ENCODE measurements at places on chromosomes 1 and 21.

DNA sequence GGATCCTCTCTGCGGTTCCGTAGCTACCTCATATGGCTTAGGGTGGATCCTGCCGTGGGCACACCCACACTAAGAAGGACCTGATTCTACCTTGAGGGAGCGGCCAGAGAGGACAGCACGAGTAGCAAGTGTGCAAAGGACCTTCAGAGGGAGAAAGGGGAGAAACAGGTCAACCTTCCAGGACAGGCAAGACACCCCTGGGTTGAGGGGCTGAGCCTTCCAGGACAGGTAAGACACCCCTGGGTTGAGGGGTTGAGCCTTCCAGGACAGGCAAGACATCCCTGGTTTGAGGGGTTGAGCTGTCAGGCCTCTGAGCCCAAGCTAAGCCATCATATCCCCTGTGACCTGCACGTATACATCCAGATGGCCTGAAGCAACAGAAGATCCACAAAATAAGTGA is 23.1 kb upstream of the PDPN start:
- DNase-seq, result no peak

- DNase-seq, result peak; percentile 90
Observed at GRCh38 chr1:119711804-119712341, at the start of gene PHGDH. PHGDH (plus strand) TSS chr1:119711934; CDS start chr1:119712023, 89 bp downstream.

DNA sequence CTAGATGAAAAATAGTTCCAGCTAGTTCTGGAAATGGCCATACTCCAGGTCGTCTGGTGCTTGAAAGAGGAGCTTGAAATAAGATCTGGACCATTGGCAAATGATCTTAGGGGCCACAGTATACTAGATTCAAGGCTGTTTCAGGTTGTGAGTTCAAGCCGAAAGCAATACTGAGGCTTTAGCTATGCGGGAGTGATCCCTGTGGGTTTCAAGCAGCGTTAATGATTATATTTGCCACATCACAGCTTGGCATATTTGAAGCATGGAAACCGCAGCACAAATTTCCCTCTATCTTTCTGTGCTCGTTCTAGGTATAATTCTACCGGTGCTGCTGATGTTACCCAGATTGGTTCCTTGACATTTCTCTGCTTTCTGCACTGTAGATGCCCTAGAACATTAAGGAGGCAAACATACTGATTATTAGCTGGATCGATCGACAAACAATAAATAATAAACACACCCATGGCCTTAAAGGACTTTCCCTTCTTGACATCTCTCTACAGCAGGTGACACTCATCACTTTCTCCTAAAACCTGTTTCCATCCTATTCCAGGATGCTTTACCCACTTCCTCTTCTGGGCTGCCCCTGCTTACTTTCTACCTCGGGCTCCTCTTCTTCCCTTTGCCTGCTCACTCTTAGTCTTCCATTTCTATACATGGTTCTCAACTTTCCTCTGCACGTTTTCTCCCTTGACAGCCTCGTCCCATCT is 40.6 kb upstream of the LYST start:
- DNase-seq, result no peak

GRCh38 chr1:226737819-226738420 is 1.2 kb downstream of the ITPKB start:
- peak; percentile 71 for DNase-seq

DNA sequence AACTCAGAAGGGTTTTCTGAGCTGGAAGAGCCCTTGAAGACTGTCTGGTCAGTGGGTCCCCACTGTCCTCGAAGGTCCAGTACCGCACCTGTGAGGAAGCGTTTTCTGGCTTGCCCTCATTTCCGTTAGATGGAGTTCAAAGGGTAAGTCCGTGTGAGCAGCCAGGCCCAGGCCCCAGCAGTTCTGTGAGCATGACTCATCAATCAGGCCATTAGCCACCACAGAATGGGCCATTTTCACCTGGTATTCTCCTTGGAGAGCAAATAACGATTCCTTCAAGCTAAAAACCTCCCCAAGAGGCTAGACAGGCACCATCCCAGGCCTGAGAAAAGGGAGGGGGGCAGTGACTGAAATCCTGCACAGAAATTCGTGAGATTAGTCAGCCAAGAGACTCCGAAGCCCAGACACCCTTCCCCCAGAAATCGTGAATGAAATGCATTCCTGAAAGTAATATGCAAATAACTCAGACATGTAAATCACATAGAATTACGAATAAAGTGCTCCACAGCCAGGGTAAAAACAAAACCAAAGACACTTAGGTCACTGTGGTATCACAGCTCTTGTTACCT is 66.0 kb downstream of the BCAR3 start:
- DNase-seq, result peak; percentile 94

DNA sequence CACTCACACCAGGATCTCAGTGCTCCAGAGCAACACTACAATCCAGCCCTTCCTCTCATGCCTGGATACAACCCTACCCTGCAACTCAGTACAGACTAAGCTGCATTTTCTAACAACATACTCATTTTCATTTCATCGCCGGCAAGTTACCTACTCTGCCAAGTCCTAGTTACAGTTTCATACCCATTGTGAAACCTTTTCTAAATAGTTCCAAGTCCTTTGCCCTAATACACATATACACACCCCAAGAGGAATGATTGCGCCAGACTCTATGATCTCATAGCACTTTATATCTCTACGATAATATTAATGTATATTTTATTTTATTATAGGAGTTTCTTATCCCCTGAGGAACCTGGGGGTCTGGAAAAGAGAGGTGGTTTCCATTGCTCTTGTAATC is 122.4 kb downstream of the LMX1A start:
- DNase-seq, result no peak

- DNase-seq, result no peak
Observed at GRCh38 chr1:109530457-109531087, 9.1 kb upstream of the GPR61 start.

DNA sequence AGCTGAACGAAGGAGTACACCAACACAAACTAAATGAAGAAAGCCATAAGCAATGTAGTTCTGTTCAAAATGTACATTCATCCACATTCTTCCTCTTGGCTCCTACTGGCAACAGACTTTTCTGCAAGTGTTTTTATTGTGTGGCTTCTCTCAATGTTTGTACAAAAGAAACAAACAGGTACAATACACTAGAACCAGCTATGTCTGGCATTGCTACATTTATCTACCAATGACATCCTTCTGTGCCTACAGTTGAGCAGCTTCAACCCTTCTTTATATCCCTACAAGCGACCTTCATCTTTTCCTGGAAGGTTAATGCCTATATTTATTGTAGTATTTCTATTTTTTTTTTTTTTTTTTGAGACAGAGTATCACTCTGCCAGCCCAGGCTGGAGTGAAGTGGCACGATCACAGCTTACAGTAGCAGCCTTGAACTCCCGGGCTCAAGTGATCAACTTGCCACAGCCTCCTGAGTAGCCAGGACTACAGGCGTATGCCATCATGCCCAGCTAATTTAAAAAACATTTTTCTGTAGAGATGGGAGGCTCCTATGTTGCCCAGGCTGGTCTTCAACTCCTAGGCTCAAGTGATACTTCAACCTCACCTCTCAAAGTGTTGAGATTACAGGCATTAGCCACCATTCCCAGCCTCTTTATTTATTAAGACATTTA is 89.3 kb downstream of the ASH1L start:
- DNase-seq, result no peak
